Kidney (tissue), 22 donors: ENCODE measurements at places on chromosomes 6 and 20.

- no peaks in the 10 kb centered on the region for H3K36me3 ChIP-seq
- H3K4me1 ChIP-seq = no peaks in the 10 kb centered on the region
- H3K27me3 ChIP-seq = no peaks in the 10 kb centered on the region
- no peak for DNase-seq
These were observed 15.7 kb upstream of the DNAAF9 start for GRCh38 chr20:3423126-3423525.

DNA sequence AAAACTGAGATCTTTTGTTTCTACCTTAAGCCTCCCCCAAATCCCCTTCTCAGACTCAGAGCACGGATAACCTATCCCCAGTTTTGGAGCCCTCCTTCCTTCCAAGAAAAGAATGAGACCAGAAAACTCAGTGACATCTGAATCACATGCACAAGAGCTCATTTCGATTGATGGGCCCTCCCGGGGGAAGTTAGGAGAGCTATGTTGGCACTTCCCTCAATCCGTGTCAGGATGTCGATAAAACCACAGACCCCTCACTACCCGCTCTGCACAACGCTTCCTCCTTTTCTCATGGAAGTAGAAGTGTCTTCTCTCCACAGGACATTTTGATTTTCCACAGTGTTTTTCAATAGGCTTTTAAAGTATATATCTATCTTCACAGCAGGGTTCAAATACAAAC, 332.4 kb downstream of the HACE1 start:
- no peaks in the 10 kb centered on the region for H3K36me3 ChIP-seq
- no peak for DNase-seq
- H3K27me3 ChIP-seq = no peaks in the 10 kb centered on the region
- H3K4me3 ChIP-seq = no peak overlapping the region
- H3K27ac ChIP-seq = no peak overlapping the region

DNA sequence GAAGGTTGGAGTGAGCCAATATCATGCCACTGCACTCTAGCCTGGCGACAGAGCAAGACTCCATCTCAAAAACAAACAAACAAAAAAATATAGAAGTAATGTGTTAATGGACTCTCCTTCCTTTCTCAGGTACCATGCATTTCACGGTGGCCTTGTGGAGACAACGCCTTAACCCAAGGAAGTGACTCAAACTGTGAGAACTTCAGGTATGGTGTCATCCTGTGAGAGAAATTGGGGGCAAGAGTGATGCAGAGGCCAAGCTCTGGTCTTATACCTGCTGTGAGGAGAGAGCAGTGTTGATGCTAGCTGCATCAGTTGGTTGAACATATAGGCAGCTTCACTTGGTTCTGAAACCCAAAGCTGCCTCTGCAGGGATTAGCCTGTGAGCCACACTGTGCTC, 6.2 kb downstream of the ITCH start:
- H3K36me3 ChIP-seq = peaks cover 14% of the 10 kb centered on the region
- H3K4me3 ChIP-seq = no peak overlapping the region
- no peaks in the 10 kb centered on the region for H3K27me3 ChIP-seq
- no peaks in the 10 kb centered on the region for H3K4me1 ChIP-seq
- H3K27ac ChIP-seq = no peak overlapping the region

DNA sequence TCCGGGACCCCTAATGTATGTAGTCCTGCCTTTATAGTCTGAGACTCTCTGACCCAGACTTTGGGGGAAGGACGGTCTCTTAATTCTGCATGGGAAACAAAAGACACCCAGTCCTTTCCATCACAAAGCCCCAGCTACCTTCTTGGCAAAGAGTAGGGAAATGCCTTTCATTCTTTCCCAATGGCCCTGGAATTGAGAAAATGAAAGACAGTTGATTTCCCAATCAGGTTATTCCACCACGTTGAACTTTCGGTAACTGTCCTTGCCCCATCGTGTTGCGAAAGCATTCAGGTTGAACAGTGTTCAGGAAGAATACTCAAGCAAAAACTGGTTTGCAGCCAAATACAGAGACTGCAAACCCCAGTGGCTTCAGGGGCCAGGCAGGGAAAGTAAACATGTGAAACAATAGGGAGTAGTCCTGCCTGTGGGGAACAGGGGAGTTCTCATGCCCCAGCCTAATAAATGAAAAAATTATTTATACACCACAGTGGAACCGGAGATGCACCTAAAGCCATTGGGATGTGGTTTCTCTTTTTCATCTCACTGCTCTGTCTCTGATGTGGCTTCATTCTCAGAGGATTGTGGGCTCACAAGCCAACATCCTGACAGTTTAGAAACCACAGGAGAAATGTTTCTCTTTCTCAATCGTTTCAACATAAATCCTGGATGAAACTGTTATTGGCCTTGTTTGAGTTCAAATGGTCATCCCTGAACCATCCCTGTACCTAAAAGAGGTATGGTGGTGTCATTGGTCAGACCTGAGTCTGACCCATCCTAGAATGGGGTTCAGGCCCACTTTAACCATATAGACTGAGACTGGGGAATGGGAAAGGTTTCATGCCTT, 44.2 kb upstream of the SLC9A8 start:
- no peaks in the 10 kb centered on the region for H3K36me3 ChIP-seq
- DNase-seq = no peak
- peaks cover 5% of the 10 kb centered on the region for H3K4me1 ChIP-seq
- H3K4me3 ChIP-seq = no peak overlapping the region
- H3K27me3 ChIP-seq = no peaks in the 10 kb centered on the region

GRCh38 chr20:39048000-39048696, 86.0 kb downstream of the DHX35 start:
- H3K4me1 ChIP-seq = peaks cover 7% of the 10 kb centered on the region
- peak; percentile 67 for DNase-seq
- H3K36me3 ChIP-seq = no peaks in the 10 kb centered on the region
- H3K4me3 ChIP-seq = no peak overlapping the region
- H3K27me3 ChIP-seq = no peaks in the 10 kb centered on the region
- no peak overlapping the region for H3K27ac ChIP-seq

DNA sequence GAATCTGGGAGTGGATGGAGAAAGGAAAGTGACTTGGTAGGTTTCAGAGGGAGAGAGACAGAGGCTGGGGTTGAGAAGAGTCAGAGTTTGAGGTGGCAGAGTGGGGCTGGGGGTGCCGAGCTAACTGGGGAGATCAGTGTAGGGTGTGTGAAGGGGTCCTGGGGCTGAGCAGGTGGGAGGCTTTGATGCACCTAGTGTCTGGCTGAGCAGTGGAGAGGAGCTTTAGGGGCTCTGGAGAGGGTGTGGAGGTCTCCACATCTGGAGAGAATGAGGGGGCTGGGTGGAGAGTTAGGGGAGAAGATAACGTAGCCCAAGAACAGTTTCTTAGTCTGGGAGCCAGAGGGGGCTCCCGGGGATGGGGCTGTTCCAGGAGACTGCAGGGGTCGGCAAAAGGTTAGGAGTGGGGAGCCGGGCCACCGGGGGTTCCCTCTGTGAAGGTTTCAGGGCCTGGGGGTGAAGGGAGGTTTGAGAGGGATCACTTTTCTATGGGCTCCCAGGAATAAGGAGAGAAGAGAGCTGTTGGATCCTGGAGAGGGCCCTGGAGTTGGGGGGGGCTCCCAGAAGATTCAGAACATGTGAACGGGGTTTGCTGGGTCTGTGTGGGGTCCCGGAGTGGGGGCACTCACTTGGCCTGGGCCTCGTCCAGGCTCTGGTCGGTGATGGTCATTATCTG, 797 bp downstream of the PBX2 start:
- no peaks in the 10 kb centered on the region for H3K27me3 ChIP-seq
- H3K4me3 ChIP-seq = peak overlapping the region; percentile 71
- peaks cover 8% of the 10 kb centered on the region for H3K4me1 ChIP-seq
- DNase-seq = no peak
- H3K27ac ChIP-seq = peak overlapping the region; percentile 93

DNA sequence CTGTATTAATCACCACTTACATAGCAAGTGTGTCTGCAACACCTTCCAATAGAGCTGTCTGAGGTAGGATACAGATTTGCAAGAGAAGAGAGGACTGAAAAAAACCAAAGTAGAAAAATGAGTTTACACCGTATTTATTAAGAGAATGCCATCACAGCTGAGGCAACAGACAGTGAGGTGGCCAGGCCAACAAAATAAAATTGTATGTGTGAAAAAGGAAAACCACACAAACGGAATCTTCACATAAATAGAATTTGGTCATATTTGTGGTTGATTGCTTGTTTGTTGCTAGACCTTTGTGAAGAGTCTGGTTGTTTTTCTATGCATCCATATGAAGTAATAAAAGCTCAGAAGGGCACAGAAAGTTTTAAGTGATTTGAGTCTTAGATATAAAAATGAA, 157.8 kb upstream of the TSHZ2 start:
- DNase-seq = no peak
- H3K27ac ChIP-seq = no peak overlapping the region
- no peaks in the 10 kb centered on the region for H3K4me1 ChIP-seq
- no peaks in the 10 kb centered on the region for H3K27me3 ChIP-seq
- H3K36me3 ChIP-seq = no peaks in the 10 kb centered on the region
- H3K4me3 ChIP-seq = no peak overlapping the region

DNA sequence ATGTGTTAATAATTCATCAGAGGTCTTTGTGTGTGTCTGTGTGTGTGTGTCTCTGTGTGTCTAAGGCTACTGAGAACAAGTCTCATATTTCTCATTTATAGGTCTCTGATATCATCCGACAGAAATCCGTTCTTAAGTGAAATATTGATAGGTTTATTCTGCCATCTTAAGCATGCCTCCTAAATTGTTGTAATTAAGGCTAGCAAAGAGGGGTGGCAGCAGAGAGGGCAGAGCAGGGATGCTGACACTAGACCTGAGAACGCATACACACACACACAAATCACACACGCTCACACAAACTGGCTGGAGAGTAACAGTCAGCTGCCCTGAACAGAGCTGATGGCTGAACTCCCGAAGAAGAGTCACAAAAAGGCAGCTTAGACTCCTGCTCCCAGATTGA, 84.9 kb upstream of the LRFN2 start:
- H3K27ac ChIP-seq = no peak overlapping the region
- no peak for DNase-seq
- no peaks in the 10 kb centered on the region for H3K36me3 ChIP-seq
- H3K27me3 ChIP-seq = no peaks in the 10 kb centered on the region
- H3K4me3 ChIP-seq = no peak overlapping the region

DNA sequence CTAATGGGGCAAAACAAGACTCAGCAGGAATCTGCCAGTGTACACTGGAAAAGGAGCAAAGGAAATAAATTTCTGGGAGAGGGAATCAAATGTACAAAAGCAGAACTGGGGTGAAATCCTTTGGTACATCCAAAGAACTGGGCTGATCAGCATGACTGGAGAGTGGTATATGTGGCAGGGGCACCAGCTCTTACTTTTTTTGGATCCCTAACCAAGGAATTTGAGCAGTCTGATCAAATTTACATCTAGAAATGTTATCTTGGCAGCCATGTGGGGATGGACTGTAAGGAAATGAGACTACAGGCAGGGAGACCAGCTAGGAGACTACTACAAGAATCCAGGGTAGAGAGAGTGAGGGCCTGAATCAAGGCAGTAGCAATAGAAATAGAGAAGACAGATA, 1.2 kb upstream of the ZSCAN31 start:
- DNase-seq = peak; percentile 13
- no peak overlapping the region for H3K27ac ChIP-seq
- peak overlapping the region; percentile 96 for H3K4me3 ChIP-seq
- H3K36me3 ChIP-seq = no peaks in the 10 kb centered on the region

- H3K4me1 ChIP-seq = peaks cover 28% of the 10 kb centered on the region
- no peaks in the 10 kb centered on the region for H3K27me3 ChIP-seq
- no peak for DNase-seq
- H3K27ac ChIP-seq = no peak overlapping the region
- no peaks in the 10 kb centered on the region for H3K36me3 ChIP-seq
- H3K4me3 ChIP-seq = no peak overlapping the region
These were observed 33.6 kb downstream of the METTL24 start for GRCh38 chr6:110324548-110324947.

- H3K4me1 ChIP-seq = no peaks in the 10 kb centered on the region
- no peak for DNase-seq
- no peaks in the 10 kb centered on the region for H3K27me3 ChIP-seq
- no peaks in the 10 kb centered on the region for H3K36me3 ChIP-seq
These were observed 296.2 kb upstream of the MARCKS start for GRCh38 chr6:113560908-113561307.

DNA sequence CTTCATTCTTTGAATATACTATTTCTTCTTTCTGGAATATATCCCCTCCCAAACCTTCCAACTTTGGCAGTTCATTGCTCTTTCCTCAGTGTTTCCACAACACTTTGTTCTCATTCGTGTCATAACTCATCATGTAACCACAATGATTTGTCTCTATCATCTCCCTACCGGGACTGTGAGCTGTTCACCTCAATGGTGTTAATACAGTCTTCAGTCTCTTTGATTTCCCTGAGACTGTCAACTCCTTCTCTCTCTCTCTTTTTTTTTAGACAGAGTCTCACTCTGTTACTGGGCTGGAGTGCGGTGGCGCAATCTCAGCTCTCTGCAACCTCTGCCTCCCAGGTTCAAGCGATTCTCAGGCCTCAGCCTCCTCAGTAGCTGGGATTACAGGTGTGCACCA, 2.5 kb upstream of the MMP24 start:
- no peaks in the 10 kb centered on the region for H3K4me1 ChIP-seq
- no peak for DNase-seq
- no peaks in the 10 kb centered on the region for H3K36me3 ChIP-seq

DNA sequence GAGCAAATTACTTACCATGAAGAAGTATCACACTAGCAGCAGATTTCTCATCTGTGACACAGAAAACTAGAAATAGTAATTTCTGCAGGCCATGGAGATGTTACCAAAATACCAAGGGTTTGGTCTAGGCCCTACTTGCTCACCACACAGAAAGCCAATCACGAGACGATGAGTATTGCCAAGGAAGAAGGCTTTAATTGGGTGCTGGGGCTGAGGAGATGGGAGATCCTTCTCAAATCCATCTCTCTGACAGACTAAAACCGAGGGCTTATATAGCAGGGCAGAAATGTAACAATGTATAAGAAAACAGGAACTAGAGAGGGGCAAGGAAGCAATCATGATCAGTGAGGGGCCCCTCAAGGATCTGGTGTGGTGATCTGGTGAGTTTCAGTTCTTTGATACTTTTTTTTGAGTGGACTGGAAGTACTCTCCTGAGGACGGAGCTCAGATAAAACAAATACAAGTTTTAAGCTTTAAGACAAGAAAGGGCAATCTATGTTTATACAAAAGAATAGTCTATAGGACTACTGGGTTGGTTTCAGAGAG, 40.9 kb downstream of the RNF182 start:
- no peak overlapping the region for H3K4me3 ChIP-seq
- no peak overlapping the region for H3K27ac ChIP-seq
- H3K27me3 ChIP-seq = no peaks in the 10 kb centered on the region
- H3K36me3 ChIP-seq = no peaks in the 10 kb centered on the region
- H3K4me1 ChIP-seq = no peaks in the 10 kb centered on the region

- peaks cover 16% of the 10 kb centered on the region for H3K36me3 ChIP-seq
- H3K27ac ChIP-seq = no peak overlapping the region
- no peaks in the 10 kb centered on the region for H3K27me3 ChIP-seq
- DNase-seq = no peak
- no peak overlapping the region for H3K4me3 ChIP-seq
- H3K4me1 ChIP-seq = no peaks in the 10 kb centered on the region
These were observed 21.2 kb downstream of the IFNGR1 start for GRCh38 chr6:137197684-137198645.

DNA sequence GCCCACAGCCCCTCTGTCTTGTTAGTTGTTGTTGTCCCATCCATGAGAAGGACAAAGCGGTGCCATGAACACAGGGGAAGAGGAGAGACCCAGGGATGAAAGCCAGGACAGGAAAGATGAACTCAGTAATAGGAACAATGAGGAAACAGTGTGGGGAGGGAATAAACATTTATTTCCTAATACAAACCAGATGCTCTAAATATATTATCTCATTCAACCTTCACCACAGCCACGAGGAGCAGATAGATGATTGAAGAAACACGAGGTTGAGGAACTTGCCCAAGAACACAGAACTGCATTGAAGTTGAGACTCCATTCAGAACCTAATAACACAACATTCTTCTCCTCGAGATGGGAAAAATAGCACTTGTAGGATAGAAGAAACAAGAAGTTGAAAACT, 53.0 kb upstream of the AIG1 start:
- no peaks in the 10 kb centered on the region for H3K36me3 ChIP-seq
- H3K27ac ChIP-seq = no peak overlapping the region
- no peak overlapping the region for H3K4me3 ChIP-seq
- no peaks in the 10 kb centered on the region for H3K27me3 ChIP-seq
- no peaks in the 10 kb centered on the region for H3K4me1 ChIP-seq
